ENCODE measurements at places on chromosomes 4 and X.

GRCh38 chr4:79258614-79259176, 67.2 kb downstream of the NAA11 start:
- no peak for DNase-seq

GRCh38 chr4:55510685-55511084, 36.0 kb downstream of the CLOCK start:
- DNase-seq = no peak

- no peak for DNase-seq
These were observed 652 bp downstream of the SRPX start for GRCh38 chrX:38220024-38220414.

GRCh38 chr4:140298001-140298400, 75.4 kb upstream of the SCOC start:
- DNase-seq = no peak

DNA sequence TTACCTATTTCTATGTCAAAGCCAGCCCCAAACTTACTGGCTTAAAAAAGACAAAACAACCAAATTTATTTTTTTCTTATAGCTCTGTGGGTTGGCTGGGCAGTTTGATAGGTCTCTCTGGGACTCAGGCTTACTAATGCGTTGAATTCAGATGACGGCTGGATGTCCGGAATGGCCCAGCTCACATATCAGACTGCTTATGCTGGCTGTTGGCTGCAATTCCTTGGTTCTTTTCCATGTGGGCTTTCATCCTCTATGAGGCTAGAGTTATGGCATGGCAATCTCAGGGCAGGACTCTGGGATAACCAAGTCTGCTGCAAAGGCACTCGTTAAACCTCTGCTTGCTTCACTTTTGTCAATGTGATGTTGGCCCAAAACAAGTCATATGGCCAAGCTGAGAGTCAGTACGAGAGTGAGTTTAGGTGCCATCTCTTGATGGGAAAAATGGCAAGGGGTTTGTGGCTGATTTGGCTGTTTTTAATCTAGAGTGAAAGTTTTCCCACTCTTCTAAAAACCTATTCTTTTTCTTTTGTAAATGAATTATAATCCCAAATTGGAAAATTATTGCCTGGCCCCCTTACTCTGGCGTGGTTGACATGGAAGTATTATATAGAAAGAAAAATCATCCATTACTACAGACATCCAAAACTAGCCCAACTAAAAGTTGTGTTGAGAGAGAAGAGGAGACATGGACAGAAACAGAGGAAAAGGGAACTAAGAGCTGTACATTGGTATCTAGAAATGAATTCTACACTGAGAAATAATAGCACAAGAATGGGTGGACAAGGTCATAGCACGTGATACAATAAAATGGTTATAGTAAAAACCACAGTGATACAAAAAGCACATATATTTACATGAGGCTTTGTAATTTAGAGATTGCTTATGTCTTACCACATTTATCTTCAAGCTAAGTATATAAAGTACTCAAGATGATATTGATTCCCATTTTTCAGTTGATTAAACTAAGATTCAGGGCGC, 6.6 kb downstream of the PRIMPOL start:
- DNase-seq = no peak

DNA sequence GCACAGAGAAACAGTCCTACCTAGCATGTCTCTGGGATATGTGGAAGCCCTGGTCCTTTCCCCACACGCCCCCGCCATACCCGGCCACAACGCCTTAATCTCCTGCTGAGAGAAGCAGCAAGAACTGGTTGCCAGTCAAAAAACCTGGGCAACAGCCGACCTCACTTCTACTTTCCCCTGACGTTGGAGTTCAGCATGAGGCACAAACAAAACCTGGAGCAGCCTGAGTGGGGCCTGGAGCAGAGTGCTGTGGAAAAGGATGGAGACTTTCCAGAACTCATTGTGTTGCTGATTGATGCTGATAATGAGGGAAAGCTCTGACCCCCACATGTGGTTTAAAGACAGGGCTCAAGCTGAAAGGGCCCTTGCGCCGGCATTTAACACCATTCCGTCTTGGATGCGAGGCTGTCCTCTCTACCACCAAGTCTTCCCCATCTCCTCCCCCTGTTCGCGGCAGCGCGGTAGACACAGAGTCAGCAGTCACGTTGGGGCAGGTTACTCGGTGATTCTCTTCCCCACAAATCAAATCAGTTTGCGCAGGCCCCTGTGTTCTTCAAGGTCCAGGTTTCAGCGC, 666 bp downstream of the CCDC158 start:
- DNase-seq = no peak

GRCh38 chr4:76809594-76810305, 88.2 kb downstream of the SOWAHB start:
- DNase-seq = no peak

DNA sequence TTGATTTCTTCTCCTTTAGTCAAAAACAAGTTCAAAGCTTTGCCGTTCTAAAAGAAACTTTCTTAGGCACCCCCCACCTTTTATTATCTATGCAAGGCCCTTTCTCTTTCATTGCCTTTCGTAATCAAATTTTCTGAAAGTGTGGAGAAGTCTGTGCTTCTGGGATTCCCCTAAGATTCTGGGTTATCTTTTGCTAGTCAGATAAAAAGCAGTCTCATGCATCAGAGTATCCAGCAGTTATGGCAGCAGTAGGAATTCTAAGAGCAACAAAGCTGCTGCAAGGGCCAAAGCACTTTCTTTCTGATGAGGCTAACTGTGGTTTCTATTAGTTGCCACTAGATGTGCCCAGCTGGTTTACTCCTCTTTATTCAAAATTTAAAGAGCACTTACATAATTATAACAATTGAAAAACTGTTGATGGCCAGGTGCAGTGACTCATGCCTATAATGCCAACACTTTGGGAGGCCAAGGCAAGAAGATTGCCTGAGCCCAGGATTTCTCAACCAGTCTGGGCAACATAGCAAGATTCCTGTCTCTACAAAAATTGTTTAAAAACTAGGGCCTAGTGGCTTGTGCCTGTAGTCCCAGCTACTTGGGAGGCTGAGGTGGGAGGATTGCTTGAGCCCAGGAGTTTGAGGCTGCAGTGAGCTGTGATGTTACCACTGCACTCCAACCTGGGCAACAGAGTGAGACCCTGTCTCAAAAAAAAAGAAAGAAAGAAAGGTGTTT, 296.2 kb downstream of the PAPSS1 start:
- no peak for DNase-seq

GRCh38 chr4:169201222-169202144, 69.3 kb downstream of the SH3RF1 start:
- DNase-seq = no peak
